Esophagus muscularis mucosa (tissue), 4 donors: ENCODE measurements at places on chromosomes 2 and 18. TPM values are rescaled to one million over a fixed set of nuclear protein-coding genes. Genes with fewer than 3 reads are reported as not detected.

DNA sequence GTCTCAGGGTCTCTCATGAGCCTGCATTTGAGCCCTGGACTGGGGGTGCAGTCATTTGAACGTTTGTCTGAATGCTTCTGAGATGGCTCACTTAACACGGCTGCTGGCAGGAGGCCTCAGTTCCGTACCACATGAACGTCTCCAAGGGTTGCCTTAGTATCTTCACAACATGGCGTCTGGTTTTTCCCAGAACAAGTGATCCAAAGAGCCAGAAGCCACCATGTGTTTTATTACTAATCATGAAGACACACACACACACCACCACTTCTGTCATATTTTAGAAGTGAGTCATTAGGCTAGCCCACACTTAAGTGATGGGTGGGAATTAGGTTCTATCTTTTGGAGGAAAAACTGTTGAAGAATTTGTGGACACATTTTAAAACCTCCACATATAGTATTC is 15.0 kb upstream of the MYO1B start:
- DNase-seq = no peak

GRCh38 chr2:18959952-18960717 is 370.8 kb upstream of the NT5C1B start:
- DNase-seq = no peak

The PFN4 gene
- not detected for total RNA-seq

- no peak for DNase-seq
Measured at GRCh38 chr18:54134053-54134452, 90.4 kb downstream of the MBD2 start.

The POTEI gene
- total RNA-seq = not detected

DNA sequence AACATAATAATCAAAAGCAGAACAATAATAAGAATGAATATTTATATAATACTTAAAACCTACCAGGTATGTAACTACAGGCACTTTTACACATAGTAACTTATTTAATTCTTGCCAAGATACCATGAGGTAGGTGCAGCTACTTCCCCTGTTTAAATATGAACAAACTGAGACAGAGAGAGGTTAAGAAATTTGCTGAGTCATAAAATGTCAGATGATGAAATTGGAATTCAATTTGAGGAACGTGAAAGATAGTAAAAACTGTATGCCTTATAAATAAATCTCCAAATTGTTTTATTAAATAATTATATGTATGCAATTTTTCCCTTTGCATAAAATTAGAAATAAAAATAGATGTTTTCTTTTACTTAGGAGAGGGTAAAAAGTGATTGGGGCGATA is 1103.3 kb upstream of the NRXN1 start:
- no peak for DNase-seq

DNA sequence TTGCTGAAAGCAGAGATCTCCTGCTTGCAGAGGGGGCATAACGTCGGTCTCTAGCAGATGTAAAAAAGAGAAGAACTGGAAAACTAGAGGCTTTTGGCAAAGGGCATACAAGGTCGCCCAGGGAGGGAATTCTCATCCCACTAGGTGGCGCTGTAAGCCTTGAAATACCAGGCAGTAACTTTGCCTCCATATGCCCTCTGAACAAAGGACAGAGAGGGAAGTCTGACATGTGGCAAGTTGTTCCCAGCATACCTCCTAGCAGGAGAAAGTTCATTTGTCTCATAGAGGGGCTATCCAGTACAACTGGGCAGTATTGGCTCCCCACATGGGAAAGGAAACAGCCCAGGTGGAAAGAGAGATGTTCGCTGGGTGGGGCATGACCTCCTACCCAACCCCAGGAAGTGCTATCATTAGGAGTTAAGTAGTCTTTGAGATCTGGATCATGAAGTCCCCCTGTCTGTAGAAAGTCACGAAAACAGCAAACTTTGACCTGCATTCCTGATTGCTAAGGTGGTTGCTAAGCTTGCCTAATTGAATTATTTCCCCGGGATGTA is 39.9 kb downstream of the STK17B start:
- no peak for DNase-seq

DNA sequence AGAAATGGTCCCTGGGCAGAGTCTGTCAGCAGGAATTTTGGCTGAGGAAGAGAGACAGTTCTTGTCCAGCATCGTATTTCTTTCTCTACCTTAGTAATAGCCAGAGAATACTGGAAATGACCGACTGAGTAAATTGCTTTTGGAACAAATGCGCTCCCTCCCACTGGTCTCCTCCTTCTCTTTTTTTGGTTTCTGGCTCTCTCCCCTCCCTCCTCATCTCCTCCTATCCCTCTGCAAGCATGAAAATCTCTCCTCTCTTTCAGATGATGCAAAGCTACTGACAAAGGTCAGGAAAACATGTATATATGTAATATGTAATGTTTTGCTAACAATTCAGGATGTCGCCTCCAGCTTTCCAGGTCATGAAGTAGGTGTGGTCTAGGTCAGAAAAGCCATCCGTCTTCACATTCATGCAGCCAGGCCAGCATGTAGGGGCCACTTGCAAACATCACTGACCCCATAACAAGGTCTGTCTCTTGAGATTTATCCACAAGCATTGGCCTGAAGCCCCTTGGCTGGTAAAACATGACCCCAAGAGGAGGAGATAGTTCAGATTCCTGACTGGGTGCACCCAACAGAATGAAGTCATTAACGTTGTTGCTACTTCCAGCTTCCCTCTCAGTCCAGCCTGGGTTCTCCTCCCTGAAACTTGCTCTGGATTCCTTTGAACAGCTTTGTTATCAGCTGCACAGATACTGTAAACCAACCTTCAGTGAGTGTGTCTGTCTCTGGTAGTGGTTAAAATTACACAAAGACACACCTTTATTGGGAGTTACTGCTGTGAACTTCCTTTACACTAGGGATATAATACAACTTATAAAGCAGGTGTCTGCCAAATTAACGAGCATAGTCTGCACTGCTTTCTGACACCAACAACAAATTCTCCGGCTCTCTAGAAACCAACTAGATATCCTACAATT is 864.4 kb upstream of the KLHL29 start:
- DNase-seq = no peak

- DNase-seq = no peak
Measured at GRCh38 chr2:182259629-182260150, 167.1 kb downstream of the PDE1A start.

The DCDC2C gene
- 0.83 TPM for total RNA-seq
